Left ventricle myocardium inferior (tissue), 1 donor: ENCODE measurements at places on chromosomes 5 and 9. TPM values are rescaled to one million over a fixed set of nuclear protein-coding genes. Genes with fewer than 3 reads are reported as not detected.

DNA sequence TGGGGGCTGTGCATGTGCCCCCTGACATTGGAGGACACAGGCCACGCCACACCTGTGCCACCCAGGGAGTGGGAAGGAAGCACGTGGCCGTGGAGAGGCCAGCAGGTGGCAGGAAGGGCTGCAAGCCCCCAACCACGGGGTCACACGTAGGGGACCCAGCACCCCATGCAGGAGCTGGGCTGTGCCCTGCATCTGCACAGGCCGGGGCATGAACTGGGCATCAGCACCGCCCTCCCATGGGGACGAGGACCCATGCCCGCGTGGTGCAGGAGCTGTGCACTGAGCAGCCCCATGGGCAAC, 13.8 kb upstream of the CLPTM1L start:
- DNase-seq = no peak
- no peak overlapping the region for H3K4me3 ChIP-seq
- H3K36me3 ChIP-seq = no peaks in the 10 kb centered on the region
- H3K27ac ChIP-seq = no peak overlapping the region

DNA sequence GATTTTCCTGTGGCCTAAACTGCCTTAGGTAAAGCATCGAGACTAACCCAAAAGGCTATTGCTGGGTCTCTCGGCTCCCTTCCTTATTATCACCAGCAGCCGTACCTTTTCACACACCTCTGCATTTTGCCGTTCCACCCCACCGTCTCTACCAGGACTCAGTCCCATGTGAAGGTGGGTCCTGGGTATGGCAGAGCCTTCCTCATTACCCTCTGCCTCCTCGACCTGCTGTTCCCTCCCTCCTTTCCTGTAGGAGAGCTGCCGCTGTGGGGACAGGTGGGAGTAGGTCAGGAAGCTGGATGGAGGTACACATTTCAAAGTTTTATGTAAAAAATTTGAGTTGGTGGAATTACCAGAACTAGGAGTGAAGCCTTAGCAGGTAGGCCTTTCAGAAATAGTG, 1.8 kb downstream of the CCL28 start:
- H3K27ac ChIP-seq = no peak overlapping the region
- DNase-seq = no peak
- H3K27me3 ChIP-seq = no peaks in the 10 kb centered on the region
- H3K36me3 ChIP-seq = no peaks in the 10 kb centered on the region

Gene TAF11L10
- not detected for total RNA-seq

DNA sequence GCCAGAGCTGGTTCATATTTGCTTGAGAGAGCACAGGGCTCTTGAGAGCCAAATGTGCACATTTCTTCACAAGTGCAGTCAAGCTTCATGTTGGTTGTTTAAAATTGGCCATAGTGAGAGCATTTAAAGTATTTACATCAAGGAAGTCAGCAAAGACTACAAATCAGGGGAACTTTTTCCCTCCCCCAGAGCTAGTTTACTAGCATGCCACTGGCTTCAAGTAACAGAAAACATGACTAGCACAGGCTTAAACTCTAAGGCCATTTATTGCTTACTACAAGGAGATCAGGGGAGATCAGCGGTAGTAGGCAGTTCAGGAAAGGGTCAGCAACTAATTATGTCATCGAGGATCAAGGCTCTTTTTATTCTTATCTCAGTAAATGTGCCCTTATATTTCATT, 11.0 kb upstream of the CCDC171 start:
- no peaks in the 10 kb centered on the region for H3K4me1 ChIP-seq
- no peak overlapping the region for H3K27ac ChIP-seq
- H3K27me3 ChIP-seq = no peaks in the 10 kb centered on the region
- no peak for DNase-seq
- no peak overlapping the region for H3K4me3 ChIP-seq

Gene PCDHGB7
- 7.9 TPM for total RNA-seq

GRCh38 chr5:37412515-37412914, 33.4 kb downstream of the WDR70 start:
- DNase-seq = no peak
- H3K4me3 ChIP-seq = no peak overlapping the region
- H3K36me3 ChIP-seq = peaks cover 48% of the 10 kb centered on the region
- no peaks in the 10 kb centered on the region for H3K4me1 ChIP-seq

Gene MLANA
- not detected for total RNA-seq

DNA sequence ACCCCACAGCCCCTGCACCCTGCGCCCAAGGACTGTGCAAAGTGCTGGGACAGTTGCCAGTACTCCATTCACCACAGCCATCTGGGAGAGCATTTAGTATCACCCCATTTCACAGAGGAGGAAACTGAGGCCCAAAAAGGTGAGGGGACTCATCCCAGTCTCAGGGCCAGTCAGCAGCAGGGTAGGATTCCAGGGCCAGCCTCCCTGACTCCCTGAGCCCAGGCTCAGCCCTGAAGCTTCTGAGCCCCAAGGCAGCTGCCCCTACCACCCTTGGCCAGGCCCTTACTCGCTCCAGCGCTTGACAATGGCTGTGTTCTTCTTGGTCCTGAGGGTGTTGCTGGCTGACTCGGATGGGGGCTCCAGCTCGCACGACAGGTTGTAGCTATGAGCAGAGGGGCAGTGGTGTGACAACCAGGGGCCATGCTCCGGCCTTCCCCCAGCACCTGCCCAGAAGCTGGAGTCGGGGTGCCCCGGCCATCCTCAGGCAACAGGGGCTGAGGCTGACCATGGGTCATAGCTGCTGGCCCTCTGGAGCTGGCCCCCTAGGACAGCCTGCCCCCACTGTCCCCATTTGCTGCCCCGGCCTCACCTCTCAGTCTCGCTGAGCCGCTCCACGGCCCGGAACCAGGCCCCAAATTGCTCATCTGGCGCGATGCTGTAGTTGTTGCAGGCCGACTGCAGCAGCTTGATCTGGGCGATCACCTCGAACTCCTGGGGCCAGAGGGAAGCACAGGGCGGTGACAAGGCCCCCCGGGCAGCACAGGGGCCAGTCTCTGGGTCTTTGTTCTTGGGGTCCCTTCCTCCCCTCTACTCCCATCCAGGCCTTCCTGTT, 18.6 kb downstream of the RALGDS start:
- H3K27ac ChIP-seq = no peak overlapping the region
- H3K27me3 ChIP-seq = no peaks in the 10 kb centered on the region
- no peak for DNase-seq

GRCh38 chr5:135385576-135385975, 13.5 kb downstream of the MACROH2A1 start:
- peaks cover 40% of the 10 kb centered on the region for H3K36me3 ChIP-seq
- H3K27ac ChIP-seq = peak overlapping the region; percentile 83
- H3K4me1 ChIP-seq = peaks cover 93% of the 10 kb centered on the region
- H3K4me3 ChIP-seq = no peak overlapping the region
- DNase-seq = no peak

- no peaks in the 10 kb centered on the region for H3K4me1 ChIP-seq
- DNase-seq = no peak
- no peaks in the 10 kb centered on the region for H3K27me3 ChIP-seq
- peaks cover 8% of the 10 kb centered on the region for H3K36me3 ChIP-seq
Observed at GRCh38 chr9:69468380-69468779, 143.4 kb downstream of the ENTREP1 start.

Gene PCDHGA11
- 3.8 TPM for total RNA-seq

- no peak for DNase-seq
- no peaks in the 10 kb centered on the region for H3K27me3 ChIP-seq
- H3K27ac ChIP-seq = peak overlapping the region; percentile 73
- H3K36me3 ChIP-seq = no peaks in the 10 kb centered on the region
Observed at GRCh38 chr5:9654886-9655285, 24.7 kb upstream of the TAS2R1 start.

DNA sequence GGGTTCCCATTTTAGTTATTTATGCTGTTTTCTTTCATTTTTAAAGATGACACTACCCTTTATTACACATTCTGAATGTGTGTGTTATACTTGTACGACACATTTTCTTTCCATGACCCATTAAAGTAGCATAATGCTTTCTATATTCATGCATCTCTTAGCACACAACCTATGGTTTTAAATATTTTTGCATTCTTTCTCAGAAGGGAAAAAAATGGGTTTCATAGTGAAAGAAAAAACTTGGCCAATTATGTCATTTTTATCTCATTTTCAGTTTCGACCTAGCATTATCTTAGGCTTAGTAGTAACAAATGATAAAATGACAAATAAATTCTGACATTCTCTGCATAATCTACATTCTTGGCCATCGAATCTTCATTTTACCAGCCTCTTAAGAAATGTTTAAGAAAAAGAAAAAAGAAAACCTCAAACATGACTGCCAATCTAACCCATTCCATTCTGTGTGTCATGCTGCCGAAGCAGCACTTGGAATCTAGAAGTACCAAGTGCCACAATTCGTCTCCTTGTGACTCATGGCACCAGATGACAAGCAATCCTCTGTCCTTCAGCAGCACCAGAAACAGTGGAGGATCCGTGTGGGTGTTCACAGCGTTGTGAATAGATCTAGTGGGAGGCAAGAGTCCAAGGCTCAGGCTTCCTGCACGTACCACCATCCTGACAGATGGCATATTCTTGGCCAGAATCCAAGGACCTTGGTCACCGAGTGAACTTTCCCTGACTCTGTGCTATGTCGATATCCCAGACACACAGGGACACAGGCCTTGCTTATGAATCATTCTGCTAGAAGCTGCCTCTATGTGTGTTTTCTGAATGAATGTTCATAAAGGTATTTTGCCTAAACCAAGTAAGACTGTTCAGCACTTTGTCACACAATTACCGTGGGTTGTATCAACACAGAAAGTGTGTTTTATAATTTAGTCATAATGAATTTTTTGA, 502.7 kb downstream of the NR2F1-AS1 start:
- peaks cover 16% of the 10 kb centered on the region for H3K4me1 ChIP-seq
- no peak overlapping the region for H3K4me3 ChIP-seq
- H3K36me3 ChIP-seq = no peaks in the 10 kb centered on the region
- DNase-seq = peak; percentile 48

GRCh38 chr9:126116351-126117157, 210.1 kb upstream of the MVB12B start:
- H3K27ac ChIP-seq = no peak overlapping the region
- H3K4me3 ChIP-seq = no peak overlapping the region
- DNase-seq = no peak
- H3K36me3 ChIP-seq = no peaks in the 10 kb centered on the region

DNA sequence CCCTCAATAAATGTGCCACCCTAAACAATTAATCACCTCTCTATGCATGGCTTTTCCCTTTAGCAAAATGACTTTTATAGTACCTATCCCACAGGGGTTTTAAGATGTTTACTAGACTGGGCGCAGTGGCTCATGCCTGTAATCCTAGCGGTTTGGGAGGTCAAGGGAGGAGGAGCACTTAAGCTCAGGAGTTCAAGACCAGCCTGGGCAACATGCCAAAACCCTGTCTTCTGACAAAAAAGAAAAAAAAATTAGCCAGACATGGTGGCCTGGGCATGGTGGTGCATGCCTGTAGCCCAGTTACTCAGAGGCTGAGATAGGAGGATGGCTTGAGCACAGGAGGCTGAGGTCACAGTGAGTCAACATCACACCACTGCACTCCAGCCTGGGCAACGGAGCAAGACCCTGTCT, 13.5 kb downstream of the SH3TC2 start:
- DNase-seq = no peak
- H3K4me3 ChIP-seq = no peak overlapping the region
- H3K36me3 ChIP-seq = peaks cover 9% of the 10 kb centered on the region
- H3K27ac ChIP-seq = no peak overlapping the region
- no peaks in the 10 kb centered on the region for H3K27me3 ChIP-seq

- DNase-seq = no peak
- no peak overlapping the region for H3K27ac ChIP-seq
- H3K36me3 ChIP-seq = no peaks in the 10 kb centered on the region
- H3K27me3 ChIP-seq = peaks cover 4% of the 10 kb centered on the region
- no peaks in the 10 kb centered on the region for H3K4me1 ChIP-seq
Observed at GRCh38 chr5:17327048-17327625, 109.7 kb downstream of the BASP1 start.

GRCh38 chr9:12859704-12860251, 85.0 kb downstream of the LURAP1L start:
- H3K36me3 ChIP-seq = no peaks in the 10 kb centered on the region
- peaks cover 7% of the 10 kb centered on the region for H3K4me1 ChIP-seq
- DNase-seq = no peak
- H3K27ac ChIP-seq = no peak overlapping the region

DNA sequence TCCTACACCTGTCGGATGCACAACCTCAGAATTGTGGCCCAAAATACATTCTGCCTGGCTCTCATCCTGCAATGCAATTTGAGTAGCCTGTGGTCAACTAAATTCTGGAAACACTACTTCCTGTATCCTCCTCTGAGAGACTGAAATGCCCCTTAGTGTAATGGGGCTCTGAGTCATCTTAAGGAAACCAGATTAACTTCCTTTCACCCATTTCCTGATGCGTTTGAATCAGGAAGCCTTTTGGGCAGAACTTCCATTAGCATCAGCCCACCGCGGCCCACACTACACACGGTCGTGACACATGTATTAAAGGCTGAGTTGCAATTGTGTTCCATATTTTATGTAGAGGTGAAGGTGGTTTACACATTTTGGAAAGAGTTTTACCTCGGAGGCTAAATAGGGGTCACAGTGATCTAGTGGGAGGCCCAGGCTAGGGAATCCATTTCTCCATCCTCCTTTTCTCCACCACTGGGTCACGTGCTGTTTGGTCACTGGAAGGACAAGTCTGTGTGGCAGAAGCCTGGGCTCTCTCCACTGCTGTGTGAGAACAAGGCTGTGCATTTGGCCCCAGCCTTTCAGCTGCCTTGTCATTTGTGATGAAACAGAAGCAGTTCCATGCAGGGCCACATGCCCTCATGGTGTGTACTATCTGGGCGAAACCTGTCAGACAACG, 55.9 kb downstream of the DAP start:
- H3K27me3 ChIP-seq = no peaks in the 10 kb centered on the region
- H3K4me3 ChIP-seq = no peak overlapping the region
- peak overlapping the region; percentile 43 for H3K27ac ChIP-seq
- no peak for DNase-seq
- H3K4me1 ChIP-seq = peaks cover 43% of the 10 kb centered on the region
- H3K36me3 ChIP-seq = no peaks in the 10 kb centered on the region
